Glutamatergic neuron (in vitro differentiated cells): ENCODE measurements at places on chromosomes 11 and 22. TPM values are rescaled to one million over a fixed set of nuclear protein-coding genes. Genes with fewer than 3 reads are reported as not detected.

The PRR5L gene
- 1.6 TPM for total RNA-seq

- DNase-seq, result peak; percentile 5
Observed at GRCh38 chr22:19877626-19878339, 23.1 kb upstream of the GNB1L start.

- peak; percentile 12 for DNase-seq
Observed at GRCh38 chr11:134543241-134543640, 131.2 kb upstream of the B3GAT1 start.

DNA sequence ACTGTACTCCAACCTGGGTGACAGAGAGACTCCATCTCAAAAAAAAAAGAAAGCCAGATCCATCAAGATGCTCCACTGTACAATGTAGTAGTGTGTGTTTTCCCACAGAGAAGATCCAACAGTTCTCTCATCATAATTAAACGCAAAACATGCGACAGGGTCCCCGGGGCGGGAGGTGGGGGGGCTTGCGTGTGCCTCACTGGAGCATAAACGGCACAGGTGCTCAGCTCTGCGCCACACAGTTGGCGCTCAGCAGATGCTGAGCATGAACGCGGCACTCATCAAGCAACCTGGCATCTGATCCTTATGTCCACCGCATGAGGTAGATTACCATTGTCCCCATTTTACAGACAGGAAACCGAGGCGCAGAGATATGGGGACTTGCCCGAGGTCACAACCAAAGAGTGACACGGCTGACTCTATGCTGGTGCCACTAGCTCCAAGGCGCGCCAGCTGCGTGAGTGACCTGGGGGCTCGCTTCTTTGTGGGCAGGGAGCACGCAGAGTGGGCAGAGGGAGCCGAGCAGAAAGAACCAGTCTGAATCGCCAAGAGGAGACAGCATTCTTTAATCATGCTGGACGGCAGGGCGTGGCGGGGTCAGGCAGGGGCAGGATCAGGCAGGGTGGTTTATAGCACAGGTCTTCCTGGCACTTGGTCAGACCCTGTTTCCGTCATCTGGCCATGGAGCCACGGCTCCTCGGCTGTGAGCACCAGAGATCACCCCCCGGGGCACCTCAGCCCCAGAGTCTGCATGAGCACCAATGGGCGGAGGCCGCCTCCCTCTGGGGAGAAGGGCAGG is 8.2 kb downstream of the C1QTNF6 start:
- no peak for DNase-seq

DNA sequence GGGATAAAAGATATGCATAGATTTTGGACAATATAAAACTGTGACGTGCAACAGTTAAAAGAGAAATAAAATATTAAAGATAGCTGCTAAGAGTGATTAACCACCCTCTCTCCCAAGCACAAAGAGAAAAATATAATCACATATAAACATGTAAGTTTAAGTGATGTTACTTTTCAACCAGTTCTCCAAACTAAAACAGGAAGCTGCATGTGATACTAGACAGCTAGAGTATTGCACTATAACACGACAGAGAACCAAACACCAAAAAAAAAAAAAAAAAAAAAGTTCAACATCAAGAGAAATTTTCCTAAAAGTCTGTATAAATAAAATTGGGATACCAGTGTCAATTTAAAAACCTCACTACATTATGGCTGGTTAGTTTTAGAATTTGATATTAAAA is 79.1 kb downstream of the PICALM start:
- DNase-seq, result no peak

The OR5A1 gene
- total RNA-seq, result not detected

The ACRV1 gene
- total RNA-seq, result not detected
